Stimulated activated CD4-positive, alpha-beta T cell treated with anti-CD3 and anti-CD28 coated beads, Interleukin-1b, Interleukin-23, amount 100 ng/mL, for 1 hour (primary cell): ENCODE measurements at places on chromosomes 5 and 9.

DNA sequence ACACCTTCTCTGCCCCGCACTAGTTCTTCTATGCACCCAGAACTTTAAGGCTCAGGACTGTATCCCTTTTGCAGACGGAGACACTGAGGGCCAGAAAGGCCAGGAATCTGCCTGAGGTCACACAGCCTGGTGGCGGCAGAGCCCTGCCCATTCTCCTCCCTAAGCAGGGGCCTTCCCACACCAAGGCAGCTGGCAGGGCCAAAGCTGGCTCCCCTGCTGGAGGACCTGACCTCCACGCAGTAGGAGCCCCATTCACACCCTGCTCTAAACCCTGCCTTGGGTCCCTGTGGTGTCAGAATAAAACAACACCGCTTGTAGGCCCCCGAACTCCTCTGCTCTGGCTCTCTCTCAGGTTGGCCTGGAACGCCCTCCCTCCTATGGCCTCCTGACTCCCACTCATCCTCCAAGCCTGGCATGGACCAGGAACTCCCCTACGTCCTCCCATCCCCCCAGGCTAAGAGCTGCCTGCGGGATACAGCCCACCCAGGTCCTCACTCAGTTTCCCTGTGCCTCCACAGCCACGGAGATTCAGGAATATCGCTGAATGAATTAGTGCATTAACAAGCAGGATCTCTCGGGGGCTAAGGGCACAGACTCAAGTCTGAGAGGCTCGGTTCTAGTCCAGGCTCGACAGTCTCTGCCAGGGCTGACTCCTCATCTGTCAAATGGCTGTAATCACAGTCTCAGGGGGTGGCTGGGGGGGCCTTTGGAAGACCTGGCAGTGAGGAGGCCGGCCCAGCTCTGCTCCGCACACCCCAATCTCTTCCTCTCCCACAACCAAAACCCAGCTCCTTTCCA is 2.8 kb downstream of the ST6GALNAC6 start:
- no peak for DNase-seq

- no peak for DNase-seq
Measured at GRCh38 chr5:91416491-91416890, 33.4 kb upstream of the ARRDC3 start.

- no peak for DNase-seq
Measured at GRCh38 chr5:67363963-67364362, 167.4 kb upstream of the CD180 start.

GRCh38 chr5:15609076-15609725 is 109.2 kb downstream of the FBXL7 start:
- DNase-seq = no peak

DNA sequence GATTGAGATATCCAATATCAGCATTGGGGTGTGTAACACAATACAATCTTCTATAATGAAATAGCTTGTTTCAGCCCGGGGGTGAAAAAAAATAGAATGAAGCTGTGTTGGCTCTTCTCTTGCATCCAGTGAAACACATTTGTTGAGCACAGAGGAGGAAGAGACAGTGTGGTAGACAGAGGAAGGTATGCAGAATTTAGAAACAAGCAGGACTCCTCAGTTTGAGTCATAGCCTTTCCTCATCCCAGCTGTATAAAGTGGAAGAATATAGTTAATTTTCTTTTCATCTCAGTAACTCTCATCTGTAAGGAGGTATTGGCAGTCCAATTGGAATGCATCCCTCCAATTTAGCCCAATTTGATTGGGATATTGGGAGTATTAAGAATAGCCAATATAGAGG is 302.2 kb upstream of the VLDLR start:
- DNase-seq = no peak

- no peak for DNase-seq
Measured at GRCh38 chr9:86246752-86247161, 12.7 kb downstream of the C9orf153 start.

- no peak for DNase-seq
Measured at GRCh38 chr5:179746872-179747271, 14.2 kb downstream of the MAML1 start.

DNA sequence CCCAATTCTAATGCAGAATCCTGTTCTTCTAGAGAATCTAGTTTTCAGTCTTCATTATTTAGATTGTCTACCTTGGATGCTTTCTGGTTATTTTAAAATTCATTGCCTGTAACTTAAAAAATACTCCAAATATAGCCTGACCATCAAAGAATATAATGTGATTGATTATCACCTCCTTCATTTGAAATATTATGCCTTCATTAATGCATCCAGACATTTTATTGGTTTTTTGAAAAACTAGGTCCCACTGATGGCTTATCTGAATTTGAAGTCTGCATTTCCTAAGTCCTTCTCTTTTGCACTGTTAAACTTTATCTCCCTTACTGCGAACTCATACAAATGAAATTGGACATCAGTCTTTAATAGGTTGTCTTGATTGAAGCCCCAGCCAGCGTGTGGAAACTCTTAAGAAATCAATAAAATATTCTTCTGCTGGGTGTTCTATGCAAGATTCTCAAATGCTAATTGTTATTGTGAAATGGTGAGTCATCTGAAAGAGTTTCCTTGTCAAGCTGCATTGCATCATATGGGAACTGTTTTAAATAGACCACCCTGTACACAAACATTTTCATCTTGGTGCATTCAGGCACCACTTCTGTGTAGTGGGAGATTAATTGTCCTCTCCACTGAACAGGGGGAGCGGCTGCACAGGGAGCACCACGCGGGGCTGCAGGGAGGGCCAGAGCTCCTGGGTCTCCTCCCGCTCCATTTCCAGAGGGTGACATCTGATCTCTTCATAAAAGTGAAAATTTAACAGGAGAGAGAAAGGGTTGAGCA is 92.3 kb upstream of the FANCC start:
- DNase-seq = no peak

GRCh38 chr9:85594316-85594715 is 147.4 kb downstream of the AGTPBP1 start:
- no peak for DNase-seq

DNA sequence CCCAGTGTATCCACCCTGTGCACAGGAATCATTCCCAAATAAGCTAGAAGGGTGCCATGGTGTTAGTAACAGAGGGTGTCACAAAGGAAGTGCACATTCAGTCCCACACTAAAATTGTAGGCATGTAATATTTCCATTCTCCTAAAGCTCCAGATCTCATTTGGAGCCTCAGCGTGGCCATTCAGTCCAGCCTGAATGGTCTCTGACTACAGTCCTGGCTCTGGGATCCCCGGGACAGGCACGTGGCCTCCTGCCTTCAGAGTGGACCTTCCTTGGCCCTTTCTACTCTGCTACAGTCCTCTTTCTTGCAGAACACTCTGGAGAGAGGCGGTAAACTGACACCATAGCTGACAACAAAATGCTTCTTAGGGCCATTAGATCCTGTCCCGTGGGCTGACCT is 243.9 kb downstream of the IRX2 start:
- no peak for DNase-seq

GRCh38 chr5:148685520-148686134 is 31.3 kb upstream of the HTR4 start:
- no peak for DNase-seq
